ENCODE measurements at places on chromosomes 3 and 15.

DNA sequence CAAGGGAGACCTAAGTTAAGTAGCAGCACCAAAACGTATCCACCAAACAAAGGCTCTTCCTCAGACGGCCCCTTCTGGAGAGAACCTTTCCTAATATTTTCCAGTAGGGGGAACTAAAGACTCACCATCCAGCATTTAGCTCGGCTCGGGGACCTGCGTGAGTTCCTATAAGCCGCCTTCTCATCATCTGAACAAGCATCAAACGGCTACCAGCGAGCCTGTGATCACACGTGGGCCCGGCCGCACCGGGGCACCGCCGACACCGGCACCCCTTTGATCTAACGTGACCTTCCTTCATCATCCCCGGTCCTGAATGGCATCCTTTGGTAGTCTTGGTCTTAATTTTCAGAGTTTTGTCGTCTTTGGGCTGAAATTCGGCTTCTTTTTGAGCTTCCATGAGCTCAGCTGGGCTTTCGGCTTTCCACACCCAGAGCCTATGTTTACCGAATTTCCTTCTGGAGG lies 1.4 kb upstream of the ROBO2 start:
- DNase-seq = peak; percentile 71

- DNase-seq = no peak
Observed at GRCh38 chr3:33426068-33426467, 14.1 kb downstream of the UBP1 start.

GRCh38 chr3:55823829-55824228 lies 336.7 kb upstream of the WNT5A start:
- DNase-seq = no peak

GRCh38 chr15:85793641-85794597 lies 806 bp downstream of the KLHL25 start:
- DNase-seq = peak; percentile 62

DNA sequence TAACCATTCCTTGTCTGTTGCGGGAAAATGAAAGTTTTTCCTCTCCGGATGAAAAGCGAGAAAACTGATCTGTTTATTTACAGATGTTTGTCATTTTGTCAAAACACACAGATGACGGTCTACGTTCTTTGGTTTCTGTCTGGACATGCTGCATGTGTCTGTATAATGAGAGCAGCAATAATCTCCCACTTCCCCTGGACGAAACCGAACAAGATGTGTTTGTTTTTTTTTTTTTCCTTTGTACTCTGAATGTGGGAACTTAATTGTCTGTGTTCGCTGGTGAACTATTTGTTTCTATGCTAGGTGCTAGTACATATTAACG lies 33.6 kb downstream of the PTPRG start:
- no peak for DNase-seq

GRCh38 chr3:149042789-149043386 lies 43.4 kb downstream of the HLTF start:
- DNase-seq = no peak
